ENCODE measurements at places on chromosomes 1 and 21. TPM values are rescaled to one million over a fixed set of nuclear protein-coding genes. Genes with fewer than 3 reads are reported as not detected.

TNFRSF4 gene
- total RNA-seq: not detected

DNA sequence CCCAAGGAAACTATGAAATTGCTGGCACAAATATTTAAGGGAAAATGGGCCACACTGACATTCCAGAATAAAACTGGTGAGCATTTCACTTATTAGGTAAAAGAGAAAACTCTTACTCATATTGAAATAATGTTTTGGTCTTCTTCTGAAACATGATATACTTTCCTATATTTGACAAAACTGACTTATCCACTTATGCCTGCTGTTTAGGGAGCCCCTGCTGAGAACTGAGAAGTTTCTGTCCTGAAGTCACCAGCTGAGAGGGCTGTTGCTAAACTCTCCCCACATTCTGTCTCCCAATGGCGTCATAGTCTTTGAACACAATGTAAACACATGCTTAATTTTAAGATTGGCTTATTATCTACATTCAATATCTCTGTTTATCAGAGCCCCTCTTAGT, 46.8 kb upstream of the ZC3H11B start:
- DNase-seq: no peak

FNDC5 gene
- 0.93 TPM for total RNA-seq

- peak; percentile 22 for DNase-seq
Observed at GRCh38 chr1:35539824-35540261, 17.4 kb downstream of the KIAA0319L start.

GRCh38 chr1:207032528-207033017, at the start of gene C1orf116:
C1orf116 (minus strand) TSS chr1:207032756; CDS start chr1:207027598, 5,158 bp downstream.
- DNase-seq: no peak

DNA sequence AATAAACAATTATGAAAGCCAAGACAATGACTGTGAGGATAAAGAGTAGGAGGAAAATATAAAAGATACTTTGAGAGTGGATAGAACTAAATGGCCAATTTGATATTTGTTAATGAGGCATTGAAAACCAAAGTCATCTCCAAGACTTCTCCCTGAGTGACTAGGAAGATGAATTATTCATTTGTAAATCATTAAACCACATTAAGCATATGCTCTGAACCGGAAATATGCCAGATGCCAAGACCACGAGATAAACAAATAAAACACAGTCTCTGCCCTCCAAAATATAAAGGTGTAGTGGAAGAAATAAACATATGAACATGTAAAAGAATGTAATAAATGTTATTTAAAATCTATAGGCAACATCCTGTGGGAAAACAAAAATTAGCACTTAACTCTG, 78.8 kb downstream of the MRPL39 start:
- no peak for DNase-seq

DNA sequence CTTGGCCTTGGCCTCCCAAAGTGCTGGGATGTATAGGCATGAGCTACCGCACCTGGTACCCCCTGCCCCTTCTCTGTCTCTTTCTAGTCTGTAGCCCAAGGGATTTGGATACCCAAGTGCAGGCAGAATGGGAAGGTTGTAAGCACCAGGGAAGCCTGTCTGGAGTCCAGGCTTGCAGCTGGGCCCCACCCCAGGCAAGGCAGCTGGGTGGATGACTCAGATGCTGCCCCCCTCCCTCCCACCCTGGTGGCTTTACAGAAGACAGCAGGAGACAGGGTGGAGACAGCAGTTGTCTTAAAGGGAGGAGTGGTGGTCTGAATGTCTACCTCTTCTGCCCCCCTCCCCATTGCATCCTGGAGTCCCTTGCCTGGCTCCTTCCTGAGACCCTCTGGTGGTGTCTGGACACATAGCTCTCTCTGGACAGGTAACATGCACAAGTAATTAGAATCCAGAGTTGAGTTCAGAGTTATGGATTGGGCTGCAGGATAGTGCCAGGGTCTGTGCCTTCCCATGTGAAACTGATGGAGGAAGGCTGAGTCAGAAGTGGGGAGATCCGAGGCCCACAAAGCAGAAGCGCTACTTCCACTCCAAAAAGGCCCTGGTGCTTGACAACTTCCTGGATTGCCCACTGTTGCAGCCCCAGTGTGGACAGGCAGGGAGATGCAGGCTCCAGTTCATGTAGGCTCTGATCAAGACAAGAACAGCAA, 5.1 kb downstream of the LMNA start:
- no peak for DNase-seq

DNA sequence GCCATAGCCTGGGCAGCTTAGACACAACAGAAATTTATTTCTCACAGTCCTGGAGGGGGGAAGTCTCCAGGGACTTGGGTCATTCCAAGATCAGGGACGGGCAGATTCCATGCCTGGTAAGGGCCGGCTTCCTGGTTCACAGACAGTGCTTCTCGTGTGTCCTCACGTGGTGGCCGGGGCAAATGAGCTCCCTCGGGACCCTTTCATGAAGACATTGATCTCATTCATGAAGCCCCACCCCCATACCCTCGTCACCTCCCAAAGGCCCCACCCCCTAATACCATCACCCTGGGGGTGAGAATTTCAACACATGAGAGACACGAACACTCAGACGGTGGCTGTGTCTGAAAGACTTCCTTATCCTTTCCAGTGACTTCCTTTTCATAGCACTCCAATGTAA, 51.5 kb downstream of the ACOT7 start:
- no peak for DNase-seq

SPEN gene
- total RNA-seq: 28.5 TPM

TSSK3 gene
- 0.68 TPM for total RNA-seq

DNA sequence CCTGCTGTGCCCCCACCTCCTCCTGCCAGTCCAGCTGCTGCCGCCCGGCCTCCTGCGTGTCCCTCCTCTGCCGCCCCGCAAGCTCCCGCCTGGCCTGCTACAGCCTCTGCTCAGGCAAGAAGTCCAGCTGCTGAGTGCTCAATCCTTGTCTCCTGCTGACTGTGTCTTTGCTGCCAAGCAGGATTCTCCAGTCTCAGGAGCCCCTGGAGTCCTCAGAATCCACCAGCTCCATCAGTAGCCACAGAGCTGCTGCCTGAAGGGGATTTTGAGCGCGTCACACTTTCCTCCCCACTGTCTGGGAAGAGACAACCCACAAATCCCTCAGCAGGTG, 973 bp downstream of the KRTAP10-11 start:
- DNase-seq: no peak

DNA sequence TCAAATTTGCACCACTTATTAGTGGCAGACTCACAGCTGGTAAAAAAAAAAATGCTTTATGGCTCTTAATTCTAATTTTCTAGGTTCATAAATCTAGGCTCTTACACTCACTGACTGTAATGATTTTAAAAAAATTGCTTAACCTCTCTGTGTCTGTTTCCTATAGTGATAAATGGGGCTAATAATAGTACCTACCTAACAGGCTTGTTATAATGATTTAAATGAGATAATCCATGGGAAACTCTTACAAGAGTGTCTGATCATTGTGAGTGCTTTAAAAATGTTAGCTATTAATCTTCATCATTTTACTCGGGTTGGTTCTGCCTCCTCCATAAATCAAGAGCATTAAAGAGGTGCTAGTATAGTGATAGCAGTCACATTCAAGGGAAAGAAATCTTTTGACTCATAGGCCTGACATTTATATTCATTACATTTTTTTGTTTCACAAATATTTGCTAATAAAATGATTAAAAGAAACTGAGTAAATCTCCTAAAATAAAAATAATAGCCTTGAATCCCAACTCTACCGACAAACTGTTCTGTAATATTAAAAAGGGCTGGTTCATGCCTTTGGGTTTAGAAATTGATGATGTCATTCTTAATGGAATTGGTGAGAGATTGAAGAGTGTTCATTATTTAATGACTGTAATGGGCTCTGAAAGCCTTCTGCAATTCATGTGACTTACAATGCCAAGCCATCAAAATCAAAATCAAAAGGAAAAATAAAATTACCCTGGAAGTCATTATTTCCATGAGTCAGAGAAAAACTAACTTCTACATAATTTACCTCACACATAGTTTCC, 93.9 kb upstream of the PALMD start:
- DNase-seq: no peak

DNA sequence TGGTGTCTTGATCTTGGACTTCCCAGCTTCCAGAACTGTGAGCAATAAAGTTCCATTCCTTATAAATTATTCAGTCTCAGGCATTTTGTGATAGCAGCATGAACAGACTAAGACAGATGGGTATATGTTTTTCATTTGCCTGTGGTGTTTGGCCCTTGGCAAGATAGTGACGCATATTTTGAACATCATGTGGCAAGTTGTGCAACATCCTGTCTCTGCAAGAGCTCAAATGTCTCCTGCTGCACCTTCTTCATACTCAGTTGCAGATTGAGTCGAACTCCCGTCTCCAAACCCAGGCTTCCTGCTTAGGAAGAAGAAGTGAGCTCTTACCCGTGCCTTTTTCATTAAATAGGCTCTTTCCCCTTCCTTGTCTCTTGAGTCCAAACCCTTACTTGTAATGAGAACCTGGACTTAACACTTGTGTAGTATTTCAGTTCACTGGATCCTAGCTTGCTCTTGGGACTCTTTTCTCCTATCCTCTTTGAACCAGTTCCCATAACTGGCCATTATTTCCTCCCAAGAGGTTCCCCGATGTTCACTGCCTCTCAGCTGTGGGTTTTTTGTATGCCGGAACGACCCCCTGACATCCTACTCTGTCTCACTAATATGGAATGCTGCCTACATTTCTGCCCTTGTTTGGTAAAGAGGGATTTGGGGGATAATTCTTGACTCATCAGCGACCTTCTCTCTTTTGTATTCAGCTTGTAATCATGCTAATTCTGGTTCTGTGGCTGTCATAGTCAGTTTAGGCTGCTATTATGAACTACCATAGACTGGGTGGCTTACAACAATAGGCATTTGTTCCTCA, 125.0 kb upstream of the KCNK2 start:
- peak; percentile 99 for DNase-seq

C1orf226 gene
- total RNA-seq: 0.09 TPM

CD1E gene
- not detected for total RNA-seq

DNM3 gene
- 0.36 TPM for total RNA-seq

DNA sequence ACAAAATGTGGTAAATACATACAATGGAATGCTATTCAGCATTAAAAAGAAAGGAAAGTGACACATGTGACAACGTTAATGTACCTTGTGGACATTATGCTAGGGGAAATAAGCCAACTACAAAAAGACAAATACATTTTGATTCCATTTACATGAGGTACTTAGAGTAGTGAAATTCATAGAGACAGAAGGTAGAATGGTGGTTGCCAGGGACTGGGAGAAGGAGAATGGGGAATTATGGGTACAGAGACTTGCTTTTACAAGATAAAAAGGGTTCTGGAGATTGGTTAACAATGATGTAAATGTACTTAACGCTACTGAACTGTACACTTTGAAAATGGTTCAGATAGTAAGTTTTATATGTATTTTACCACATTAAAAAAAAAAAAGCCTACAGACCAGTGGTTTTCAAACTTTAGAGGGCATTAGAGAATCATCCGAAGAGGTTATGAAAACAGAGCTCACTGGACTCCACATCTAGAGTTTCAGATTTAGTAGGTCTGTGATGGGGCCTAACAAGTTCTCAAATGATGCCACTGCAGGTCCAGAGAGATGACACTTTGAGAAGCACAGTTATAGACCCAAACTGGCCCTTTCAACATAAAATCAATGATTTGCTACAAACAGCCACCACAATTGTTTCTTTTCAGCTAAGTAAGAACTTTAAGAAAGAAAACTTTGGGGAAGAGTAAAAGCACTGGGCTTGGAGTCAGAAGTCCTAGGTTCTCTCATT, 9.6 kb upstream of the ADCY10 start:
- DNase-seq: no peak

GRCh38 chr21:21828130-21828529, 829.9 kb downstream of the NCAM2 start:
- no peak for DNase-seq

FCRL1 gene
- not detected for total RNA-seq

PRXL2B gene
- total RNA-seq: 30.4 TPM

- no peak for DNase-seq
Observed at GRCh38 chr1:202592146-202592545, 118.1 kb downstream of the SYT2 start.

SZT2 gene
- total RNA-seq: 20.3 TPM

DNA sequence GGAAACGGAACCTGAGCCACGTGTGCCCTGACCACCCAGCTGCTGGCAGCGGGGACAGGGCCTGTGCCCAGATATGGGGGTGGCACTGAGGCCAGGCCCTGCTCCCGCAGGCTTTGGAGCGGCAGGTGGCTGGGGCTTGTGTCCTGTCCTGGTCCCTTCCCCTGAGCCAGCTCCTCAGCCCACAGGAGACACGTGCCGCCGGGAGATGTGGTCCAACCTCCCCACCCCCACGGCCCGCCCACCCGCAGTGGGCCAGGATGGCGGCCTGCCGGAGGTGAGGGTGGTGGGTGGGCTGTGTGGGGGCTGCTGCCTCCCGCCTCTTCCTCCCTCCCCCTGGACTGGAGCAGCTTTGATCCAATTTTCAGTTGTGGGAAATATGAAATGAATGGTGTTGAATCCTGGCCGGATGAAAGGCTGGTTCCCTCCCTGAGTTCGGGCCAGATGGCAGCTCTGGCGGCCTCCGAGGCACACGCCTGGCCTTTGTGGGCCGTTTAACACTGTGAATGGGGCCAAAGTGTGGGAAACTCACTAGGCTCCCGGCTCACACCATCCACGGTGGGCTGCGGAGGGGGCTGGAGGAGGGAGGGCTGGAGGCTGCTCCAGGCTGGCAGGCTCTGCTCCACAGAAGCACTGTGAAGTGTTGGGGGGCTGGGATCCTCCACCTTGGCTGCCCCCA, 2.6 kb upstream of the HES5 start:
- DNase-seq: no peak

CFAP57 gene
- total RNA-seq: 0.43 TPM

DNA sequence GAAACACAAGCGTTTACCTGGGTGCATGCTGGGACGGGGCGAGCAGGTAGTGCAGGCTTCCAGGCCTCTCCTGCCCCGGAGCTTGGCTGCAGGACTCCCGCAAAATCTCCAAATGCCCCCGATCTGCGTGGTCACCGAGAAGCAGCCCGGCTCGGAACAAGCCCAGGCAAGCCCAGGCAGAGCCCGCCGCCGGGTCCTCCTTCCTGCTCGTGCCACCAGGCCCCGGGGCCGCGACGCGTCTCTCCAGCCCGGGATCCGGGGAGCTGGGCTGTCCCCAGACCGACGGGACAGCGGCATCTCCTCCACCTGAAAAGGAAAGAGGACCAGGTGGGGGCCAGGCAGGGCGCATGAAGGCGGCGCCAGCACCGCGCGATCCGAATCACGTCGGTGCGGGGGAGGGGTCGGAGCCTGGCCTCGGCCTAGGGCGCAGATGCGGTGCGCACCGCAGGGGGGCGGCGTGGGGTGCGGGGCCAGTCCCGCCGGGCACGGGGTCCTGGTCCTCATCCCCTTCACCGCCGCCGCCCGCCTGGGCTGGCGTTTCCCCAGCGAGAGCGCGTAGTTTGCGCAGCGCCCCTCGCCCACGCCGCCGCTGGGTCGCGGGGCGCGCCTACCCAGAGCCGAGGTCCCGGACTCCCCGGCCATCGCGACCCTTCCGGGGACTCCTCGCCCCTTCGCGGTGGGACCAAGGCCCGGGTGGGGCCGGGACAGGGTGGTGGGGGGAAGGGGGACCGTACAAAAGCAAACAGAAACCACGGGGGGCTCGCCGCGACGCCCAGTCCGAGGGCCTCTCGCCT, 52.4 kb upstream of the H6PD start:
- no peak for DNase-seq

All from HFFc6 (cell line).